ENCODE measurements at places on chromosomes 4 and X. TPM values are rescaled to one million over a fixed set of nuclear protein-coding genes. Genes with fewer than 3 reads are reported as not detected.

The UGT2A1 gene
- not detected for total RNA-seq

The VCX gene
- not detected for total RNA-seq

The FBXL5 gene
- total RNA-seq = 43.4 TPM

DNA sequence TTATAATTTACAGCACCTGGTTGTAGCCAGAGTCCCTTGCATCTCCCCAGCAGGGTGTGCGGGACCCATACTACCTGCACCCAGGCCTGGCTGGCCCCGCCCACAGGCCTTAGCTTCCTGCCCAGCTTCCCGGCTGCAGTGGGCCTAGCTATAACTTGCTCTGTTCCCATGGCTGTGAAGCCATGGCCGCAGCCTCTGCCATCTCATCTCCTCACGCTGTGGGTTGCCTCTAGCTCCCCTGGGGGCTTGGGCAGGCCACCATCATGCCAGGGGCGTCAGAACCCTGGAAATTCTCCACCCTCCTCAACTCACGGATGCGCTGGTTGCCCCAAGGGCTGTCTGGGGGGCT lies 26.1 kb upstream of the SORBS2 start:
- H3K4me3 ChIP-seq = no peak overlapping the region
- H3K27me3 ChIP-seq = no peaks in the 10 kb centered on the region
- H3K4me1 ChIP-seq = no peaks in the 10 kb centered on the region
- H3K36me3 ChIP-seq = no peaks in the 10 kb centered on the region
- DNase-seq = no peak

The TLL1 gene
- 2.4 TPM for total RNA-seq

- no peak for DNase-seq
- H3K27me3 ChIP-seq = no peaks in the 10 kb centered on the region
- no peaks in the 10 kb centered on the region for H3K4me1 ChIP-seq
- no peaks in the 10 kb centered on the region for H3K36me3 ChIP-seq
- H3K27ac ChIP-seq = no peak overlapping the region
Measured at GRCh38 chr4:137946453-137947174, 295.5 kb downstream of the SLC7A11 start.
